ENCODE measurements at places on chromosomes 11 and 22.

DNA sequence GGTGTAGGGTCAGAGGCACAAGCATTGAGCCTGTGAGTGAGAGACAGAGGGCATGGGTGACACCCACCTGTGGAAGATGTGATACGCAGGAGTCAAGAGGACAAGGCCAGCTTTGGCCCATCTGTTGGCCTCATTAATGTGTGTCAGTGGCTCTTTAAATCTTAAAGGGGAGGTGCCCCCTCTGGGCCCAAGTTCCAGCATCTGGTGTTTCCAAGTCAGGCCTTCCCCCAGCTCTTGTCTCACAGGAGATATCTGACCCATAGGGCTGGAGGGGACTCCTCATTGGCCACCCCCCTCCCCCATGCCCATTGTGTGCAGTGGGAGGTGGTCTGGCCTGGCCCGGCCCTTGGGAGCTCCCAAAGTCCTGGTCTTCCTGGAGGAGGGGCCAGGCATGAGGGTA lies 8.9 kb downstream of the KCNK7 start:
- no peak for DNase-seq

- no peak for DNase-seq
Observed at GRCh38 chr11:25350899-25351803, 854.3 kb downstream of the LUZP2 start.

- no peak for DNase-seq
Observed at GRCh38 chr11:94025690-94026394, 4.7 kb downstream of the HEPHL1 start.

DNA sequence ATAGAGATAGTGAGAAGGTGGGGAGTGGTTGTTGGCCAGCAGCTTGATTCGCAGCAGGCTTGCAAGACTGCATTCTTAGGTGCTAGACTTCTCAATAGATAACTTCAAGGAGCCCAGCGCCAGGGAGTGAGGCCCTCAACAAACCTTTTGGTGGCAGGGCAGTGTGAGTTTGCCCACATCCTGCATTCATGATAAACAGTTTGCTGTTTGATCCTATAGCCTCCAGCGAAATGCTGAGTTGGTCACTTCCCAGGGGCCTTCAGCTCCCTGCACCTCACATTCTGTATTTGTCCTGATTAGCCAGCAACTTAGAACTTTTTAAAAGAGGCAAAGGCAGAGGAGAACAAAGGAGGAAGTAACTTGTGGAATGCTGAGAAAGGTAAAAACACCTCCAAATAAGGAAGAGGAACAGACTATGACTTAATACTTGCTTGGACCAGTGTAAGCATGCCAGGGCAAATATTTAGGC lies 25.1 kb downstream of the OR10A6 start:
- no peak for DNase-seq

DNA sequence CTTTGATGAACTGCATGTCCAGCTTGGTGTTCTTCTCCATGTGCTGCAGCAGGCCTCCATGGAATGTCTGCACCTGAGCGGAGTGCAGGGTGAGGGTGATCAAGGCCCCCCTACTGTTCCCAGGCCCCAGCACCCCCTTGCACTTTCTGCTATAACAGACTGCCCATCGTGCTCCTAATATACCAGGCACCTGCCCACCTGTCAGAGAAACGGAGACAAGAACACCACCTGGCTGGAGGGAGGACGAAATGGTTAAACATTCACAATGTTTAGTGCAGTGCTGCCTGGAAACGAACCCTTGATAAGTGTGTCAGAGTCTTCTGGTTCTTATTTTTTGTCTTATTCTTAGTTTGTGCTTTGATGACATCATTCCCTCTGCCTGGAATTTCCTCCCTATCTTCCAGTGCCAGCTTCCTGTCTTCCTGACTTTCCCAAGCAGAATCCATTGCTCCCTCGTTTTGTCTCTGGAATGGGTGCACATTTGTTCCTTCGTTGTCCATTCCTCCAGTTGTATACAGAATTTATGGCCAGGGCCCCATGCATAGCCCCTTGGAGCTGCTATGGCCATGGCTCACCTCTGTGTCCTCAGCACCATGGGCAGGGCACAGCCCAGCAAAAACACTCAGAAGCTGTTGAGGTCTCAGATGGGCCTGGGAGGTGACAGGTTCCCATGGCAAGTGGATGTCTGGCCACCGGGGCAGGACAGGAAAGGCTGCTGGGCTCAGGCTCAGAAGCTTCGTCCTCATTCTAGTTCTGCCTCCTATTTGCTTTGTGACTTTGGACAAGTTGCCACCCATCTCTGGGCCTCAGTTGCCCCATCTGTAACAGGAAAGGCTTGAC lies 11.9 kb downstream of the BAIAP2L2 start:
- peak; percentile 21 for DNase-seq

DNA sequence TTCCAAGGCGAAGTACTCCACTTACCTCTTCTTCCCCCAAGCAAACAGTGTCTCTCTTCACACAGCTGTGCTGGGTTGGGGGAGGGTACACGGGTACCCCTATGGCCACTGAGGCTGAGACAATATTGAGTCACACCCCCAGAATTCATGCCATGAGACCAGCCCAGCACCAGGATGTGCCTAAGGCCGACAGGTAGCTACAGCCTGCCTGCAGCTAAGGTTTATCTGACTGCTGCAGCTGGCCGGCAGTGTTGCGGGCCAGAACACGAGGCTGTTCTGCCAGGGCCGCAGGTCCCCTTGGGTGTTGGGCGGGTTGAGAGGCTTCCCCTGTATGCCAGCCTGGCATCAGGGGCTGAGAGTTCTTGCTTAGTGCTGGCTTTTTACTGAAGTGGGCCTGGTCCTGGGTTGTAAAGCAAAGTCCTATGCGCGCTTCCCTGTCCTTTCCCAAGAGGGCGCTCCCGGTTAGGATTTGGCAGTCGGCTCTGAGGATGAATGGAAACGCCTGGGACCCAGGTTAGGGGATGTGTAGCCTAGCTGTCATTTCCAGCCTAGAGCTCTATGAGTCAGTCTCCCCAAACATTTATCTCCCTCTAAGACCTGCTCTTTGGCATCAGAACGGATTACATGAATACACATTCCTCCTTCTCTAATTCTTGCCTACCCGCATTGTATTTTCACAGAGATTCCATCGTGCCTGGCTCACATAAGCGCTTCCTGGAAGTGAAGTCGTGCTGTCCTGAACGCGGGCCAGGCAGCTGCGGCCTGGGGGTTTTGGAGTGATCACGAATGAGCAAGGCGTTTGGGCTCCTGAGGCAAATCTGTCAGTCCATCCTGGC lies 7.1 kb downstream of the USP18 start:
- peak; percentile 97 for DNase-seq

GRCh38 chr11:18567081-18567480 lies 21.5 kb downstream of the UEVLD start:
- peak; percentile 25 for DNase-seq

- no peak for DNase-seq
Observed at GRCh38 chr11:2748814-2749554, 49.2 kb upstream of the KCNQ1OT1 start.

GRCh38 chr22:25702040-25702439 lies 39.9 kb upstream of the MYO18B start:
- peak; percentile 6 for DNase-seq

DNA sequence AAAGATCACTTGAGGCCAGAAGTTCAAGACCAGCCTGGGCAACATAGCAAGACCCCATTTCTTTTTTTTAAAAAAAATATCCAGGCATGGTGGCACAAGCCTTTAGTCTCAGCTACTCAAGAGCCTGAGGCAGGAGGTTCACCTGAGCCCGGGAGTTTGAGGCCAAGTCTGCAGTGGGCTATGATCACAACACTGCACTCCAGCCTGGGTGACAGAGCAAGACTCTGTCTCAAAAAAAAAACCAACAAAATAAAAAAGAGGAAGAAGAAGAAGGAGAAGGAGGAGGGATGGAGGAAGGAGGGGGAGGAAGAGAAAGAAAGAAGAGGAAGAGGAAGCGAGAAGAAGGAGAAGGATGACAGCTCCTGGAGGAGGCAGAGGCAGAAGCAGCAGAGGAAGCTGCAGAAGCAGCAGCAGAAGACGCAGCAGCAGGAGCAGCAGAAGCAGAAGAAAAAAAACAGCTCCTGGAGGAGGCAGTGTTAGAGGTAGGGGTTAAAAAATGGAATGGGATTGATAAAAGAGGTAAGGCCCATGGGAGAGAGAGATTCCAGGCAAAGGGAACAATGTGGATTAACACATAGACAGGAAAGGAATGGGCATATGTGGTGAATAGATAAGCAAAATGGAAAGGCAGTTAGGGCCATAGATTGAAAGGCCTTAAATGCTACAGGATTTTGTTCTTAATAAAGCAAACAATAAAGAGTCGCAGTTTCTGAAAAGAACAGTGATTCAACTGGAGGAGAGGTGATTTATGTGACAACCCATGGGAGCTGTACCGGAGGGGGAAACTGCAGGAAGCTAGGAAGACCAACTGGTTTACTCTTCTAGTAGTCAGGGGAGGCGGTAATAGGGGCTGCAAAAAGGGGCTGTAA lies 10.9 kb downstream of the PRCP start:
- DNase-seq, result no peak

DNA sequence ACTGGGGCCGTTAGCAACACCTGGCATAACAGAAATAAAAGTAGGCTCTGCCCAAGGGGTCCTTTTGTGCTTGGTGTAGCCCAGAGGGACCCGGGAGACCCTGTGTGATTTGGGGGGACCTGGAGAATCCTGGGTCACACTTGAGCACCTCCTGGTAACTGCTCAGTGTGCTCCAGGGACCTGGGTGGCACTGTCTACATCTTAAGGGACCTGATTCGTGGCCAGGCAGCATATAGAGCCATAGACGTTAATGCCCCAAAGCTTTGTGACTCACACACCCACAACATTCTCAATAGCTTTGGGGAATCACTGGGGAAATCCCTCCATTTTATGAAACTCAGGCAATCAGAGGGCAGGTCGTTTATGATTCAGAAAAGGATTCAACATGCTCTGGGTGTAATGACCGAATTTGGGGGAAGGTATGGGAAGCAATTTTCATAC lies 3.6 kb upstream of the IGF2 start:
- no peak for DNase-seq

- no peak for DNase-seq
Observed at GRCh38 chr22:20426259-20426615, 11.4 kb downstream of the SCARF2 start.

- no peak for DNase-seq
Observed at GRCh38 chr11:30581675-30582074, 4.5 kb downstream of the MPPED2 start.

- no peak for DNase-seq
Observed at GRCh38 chr11:1565173-1565903, 6.7 kb downstream of the DUSP8 start.

- no peak for DNase-seq
Observed at GRCh38 chr11:129141748-129142523, 50.2 kb downstream of the ARHGAP32 start.

DNA sequence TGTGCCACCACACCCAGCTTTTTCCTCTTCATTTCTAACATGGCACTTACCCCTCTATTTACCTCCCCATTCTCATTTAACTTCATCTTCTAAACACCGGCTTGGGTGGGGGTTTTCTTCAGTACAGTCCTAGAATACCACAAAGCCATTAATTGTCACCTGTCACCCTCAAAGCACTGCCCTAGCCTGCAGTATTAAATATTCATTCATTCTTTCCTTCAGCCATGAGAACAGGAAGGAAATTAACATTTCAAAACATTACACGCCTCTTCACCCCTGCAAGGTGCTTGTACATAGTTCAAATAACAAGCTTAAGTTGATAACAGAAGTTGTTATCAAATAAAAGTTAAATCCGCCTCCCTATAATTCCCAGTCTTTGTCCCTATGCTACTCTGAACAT lies 10.7 kb upstream of the VPS37C start:
- no peak for DNase-seq

- no peak for DNase-seq
Observed at GRCh38 chr22:30219668-30220278, 26.8 kb downstream of the LIF start.

DNA sequence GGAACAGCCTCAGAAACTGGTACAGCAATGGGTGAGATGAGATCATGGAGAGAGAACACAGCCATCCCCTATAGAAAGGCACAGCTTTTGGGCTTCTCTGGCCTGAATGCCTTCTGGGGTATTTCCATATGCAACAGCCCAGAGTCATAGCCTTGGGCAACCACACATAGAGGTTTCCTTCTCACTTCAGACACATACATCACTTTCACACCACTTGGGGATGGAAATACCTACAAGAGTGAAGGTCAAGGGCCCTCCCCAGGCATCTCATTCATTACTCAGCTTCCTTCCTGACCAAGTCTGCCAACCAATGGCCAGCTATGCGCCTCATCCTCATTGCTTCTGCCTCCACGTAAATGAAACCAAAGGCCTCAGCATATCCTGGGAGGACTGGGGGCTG lies 17.7 kb upstream of the OLFML1 start:
- no peak for DNase-seq

DNA sequence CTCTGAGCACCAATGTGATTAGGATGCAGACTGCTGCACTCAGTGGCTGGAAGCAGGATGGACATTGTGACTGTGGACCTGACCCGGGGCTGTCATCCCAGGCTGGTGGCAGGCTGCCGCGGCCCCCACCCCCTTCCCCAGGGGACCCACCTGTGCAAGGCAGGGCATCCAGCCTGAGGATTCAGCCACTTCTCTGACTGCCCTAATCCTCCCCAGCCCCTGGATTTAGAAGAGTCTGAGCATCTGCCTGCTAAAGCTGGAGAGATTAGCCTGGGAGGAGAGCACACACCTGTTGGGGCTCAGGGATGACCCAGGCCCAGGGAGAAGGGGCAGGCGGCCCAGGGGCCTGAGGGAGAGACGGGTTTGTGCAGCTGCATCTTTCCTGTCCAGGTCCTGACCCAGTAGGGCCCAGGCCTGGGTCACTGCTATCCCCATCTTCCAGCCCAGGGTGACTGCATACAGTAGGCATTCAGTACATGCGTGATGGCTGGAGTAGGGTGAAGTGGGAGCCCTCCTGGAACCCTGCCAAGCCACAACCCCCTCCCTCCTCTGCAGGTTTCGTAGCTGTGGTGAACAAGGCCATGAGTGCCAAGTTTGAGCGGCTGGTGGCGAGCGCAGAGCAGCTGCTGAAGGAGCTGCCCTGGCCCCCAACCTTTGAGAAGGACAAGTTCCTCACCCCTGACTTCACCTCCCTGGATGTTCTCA lies 12.1 kb downstream of the DPP3 start:
- DNase-seq, result no peak

DNA sequence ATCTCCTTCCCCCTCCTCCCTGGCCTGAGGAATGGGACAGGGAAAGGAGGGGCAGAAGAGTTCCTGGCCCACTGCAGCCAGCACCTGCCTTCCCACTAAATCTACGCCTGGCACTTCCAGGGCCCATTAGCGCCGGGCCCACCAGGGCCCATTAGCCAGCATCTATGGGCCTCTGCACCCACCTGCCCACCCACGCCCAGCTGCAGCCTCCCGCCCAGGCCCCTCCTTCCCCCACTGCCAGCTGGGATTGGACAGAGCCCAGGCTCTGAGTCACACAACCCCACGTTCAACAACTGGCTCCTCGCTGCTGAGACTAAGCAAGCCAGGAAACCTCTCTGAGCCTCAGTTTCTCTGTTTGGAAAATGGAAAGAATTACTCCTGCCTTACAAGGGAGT lies 48.7 kb downstream of the CYTH4 start:
- DNase-seq, result no peak

GRCh38 chr11:15976433-15977045 lies 379.8 kb downstream of the SOX6 start:
- DNase-seq, result peak; percentile 42

- DNase-seq, result no peak
Observed at GRCh38 chr11:119347940-119348605, 1.6 kb upstream of the MFRP start.

- DNase-seq, result no peak
Observed at GRCh38 chr11:114362326-114362725, 38.0 kb downstream of the C11orf71 start.

GRCh38 chr11:117143390-117143789 lies 697 bp upstream of the PAFAH1B2 start:
- DNase-seq, result no peak

Measured in fibroblast of skin of left quadriceps (primary cell).